ENCODE measurements at places on chromosomes 5 and 9.

DNA sequence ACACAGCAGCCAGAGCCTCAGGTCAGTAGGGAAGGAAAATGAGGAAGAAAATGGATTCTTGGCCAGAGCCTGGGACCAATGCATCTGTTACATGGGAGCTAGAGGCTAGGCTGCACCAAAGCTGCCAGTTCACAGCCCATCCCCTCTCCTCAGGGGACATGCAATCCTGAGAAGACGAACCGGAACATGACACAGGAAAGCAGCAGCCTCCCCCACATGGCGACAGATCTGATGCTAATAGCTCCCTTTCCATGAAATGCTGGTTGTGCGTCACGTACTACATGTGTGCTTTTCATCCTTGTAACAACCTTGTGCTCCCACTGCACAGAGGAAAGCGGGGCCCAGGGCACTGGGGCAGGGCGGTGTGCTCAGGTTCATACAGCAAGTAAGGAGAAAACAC, 67.5 kb downstream of the PRRT1B start:
- no peak for DNase-seq

DNA sequence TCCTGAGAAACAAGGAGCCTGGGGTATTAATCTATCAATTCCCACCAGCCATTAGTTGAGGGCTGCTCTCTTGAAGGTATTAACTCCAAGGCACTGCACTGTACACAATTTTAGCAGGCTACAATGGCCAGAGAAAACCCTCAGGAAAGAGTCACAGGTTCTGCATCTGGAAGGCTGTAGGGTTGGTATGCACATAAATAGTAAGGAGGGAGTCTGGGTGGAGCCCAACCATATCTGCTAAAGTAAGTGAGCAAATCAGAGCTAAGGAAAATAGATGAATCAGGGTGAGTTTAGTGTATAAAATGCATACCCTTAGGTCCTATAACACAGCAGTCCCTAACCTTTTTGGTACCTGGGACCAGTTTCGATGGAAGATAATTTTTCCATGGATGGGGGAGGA, 18.2 kb downstream of the TMEM215 start:
- DNase-seq: no peak

DNA sequence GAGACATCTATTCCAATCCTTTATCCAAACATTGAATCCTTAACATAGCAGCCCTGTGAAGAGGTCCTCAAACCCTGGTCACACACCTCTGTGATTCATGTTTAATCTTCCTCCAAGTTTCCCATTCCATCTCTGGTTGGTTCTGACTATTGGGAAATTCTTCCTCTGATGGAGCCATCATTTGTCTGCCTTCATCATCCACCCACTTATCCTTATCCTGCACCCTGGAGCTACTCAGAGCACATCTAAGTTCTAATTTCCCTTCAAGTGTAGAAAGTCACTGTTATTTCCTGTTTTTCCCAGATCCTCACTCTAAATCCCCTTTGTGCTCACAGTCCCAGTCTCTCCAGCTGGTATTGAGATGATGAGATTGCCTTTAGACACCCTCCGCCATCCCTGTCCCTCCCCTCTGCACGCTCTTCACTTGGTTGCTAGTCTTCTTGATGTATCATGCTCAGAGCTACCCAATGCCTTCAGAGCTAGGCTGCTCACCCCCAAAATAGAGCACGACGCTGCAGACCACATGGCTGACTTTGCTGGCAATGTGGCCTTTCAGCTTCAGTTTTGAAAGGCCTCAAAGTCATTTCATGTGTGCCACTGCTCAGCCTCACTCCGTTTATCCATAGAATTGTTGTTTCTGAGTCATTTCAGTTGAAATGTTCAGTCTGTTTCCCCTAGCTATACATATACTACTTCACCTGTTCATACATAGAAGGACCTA, 154.3 kb downstream of the PALM2AKAP2 start:
- no peak for DNase-seq

GRCh38 chr9:69363191-69363590, 38.2 kb downstream of the ENTREP1 start:
- DNase-seq: no peak

- DNase-seq: no peak
Observed at GRCh38 chr9:3980771-3981170, 319.1 kb downstream of the GLIS3 start.

- no peak for DNase-seq
Observed at GRCh38 chr5:178285399-178286225, 53.0 kb upstream of the PHYKPL start.

DNA sequence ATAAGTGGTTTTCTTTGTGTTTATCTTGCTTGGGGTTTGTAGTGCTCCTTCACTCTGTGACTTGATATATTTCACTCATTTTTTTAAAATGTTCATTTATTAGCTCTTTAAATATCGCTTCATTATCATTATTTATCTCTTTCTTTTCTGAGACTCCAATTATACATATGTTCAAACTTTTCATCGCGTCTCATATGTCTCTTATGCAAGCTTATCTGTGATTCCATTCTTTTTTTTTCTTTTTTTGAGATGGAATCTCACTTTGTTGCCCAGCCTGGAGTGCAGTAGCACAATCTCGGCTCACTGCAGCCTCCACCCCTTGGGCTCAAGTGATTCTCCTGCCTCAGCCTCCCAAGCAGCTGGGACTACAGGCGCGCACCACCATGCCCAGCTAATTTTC, 73.9 kb upstream of the GABRP start:
- DNase-seq: no peak

DNA sequence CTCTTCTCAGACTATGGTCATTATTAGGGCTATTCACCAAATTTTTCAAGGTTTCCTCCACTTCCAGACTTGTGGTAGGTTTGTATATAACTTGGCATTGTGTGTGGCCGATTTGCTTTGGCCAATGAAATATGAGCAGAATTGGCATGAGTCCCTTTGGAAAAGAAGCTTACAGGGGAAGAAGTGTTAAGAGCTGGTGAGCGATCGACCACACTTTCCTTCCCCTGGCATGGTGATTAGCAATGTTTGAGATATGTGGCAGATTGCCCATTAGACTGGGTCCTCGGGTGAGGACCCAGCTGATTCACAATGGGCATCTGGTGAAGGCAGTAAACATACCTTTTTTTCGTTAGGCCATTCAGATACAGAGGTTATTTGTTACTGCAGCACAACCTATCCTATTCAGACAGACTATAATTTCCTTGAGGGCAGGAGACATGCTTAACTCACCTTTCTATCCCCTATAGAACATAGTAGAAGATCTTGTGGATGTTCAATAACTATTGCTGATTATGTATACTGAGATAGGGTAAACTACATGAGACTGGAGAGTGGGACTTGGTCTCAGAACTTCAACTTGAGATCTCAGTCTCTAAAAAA, 62.8 kb upstream of the KLF9 start:
- DNase-seq: no peak

- DNase-seq: no peak
Observed at GRCh38 chr5:64836190-64836755, 67.5 kb downstream of the CWC27 start.

- no peak for DNase-seq
Observed at GRCh38 chr9:76553680-76554079, 94.7 kb downstream of the GCNT1 start.

DNA sequence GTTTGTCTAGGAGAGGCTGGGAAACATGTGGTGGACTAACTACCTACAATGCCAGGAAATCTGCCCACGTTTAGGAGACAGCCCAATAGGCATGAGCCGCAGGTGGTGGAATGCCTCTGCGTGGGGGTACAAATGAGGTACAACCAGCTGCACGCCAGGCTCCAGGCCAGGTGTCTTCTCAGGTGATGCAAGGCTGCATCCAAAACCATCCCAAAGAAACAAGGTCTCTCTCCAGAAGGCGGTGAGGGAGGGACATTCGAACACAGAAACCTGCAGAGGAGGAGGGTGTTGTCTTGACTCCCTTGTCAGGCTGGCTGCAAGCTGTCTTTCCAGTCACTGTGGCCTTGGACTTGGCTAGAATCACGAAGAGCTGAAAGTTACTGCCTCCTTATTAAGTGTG, 11.6 kb downstream of the ANKH start:
- DNase-seq: no peak

GRCh38 chr9:84597131-84597530, 72.4 kb upstream of the NTRK2 start:
- no peak for DNase-seq

DNA sequence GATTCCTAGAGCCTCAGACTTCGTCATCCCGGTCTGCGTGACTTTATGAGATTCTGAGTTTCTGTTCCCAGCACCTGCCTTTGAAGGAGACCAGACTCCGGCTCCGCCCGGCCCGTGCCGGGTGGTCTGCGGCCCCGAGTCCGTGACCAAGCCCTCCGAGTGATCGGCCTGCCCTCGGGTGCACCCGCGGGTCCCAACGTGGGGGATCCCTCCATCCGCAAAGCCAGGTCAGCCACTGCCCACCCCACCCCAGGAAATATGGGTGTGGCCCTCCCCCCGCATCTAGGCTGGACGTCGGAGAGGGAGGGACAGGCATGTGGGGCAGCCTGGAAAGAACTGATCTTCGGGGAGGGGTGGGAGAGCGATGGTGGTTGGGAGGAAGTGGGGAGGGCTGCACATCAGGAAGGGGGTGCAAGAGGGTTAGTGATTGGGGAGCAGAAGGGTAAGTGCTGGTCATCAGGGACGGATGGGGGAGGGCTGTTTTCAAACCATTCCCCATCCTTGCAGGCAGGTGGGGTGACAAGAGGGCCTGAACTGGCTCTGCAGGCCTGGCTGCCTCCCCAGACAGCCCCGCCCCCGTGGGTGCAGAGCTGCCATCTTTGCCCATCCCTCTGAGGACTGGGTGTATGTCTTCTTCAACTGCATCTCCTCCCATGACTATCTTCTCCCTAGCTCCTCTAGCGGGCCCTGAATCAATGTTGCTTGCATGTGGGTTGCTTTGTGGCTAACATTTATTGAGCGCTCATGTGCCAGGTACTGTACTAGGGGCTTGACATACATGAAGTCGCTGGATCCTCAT, 747 bp downstream of the LRSAM1 start:
- peak; percentile 36 for DNase-seq

DNA sequence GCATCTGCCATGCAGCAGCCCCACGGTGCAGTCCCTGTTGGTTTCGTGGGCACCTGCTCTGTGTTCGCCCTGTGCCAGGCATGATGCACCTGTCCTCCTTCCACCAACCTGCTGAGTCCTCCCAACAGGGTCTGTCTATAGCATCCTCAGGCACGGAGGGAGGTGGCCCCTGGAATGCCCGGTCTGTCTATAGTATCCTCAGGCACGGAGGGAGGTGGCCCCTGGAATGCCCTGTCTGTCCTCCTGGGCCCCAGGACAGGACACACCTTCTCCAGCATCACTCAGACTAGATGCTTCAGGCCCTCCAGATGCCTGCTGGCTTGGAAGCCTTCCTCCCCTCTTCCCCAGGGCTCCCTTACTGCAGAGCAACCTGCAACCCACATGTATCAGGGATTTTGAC, 9.9 kb upstream of the PHYHD1 start:
- DNase-seq: no peak

DNA sequence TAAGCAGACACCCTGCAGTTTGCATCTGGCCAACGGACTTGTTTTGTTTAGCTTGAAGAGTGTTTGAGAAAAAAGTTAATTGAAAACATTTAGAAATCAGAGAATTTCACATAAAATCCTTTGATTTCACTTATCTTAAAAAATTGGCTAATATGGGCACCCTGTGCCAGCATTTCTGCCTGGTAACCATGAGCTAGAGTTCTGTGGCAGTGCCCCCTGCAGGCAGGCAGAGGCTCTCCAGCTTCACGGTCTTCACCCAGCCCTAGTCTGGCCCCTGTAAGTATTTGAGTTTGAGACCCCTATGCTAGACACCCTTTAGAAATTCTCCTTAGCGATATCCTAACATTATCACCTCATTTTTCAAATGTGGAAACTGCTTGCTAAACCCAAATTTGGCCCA, 18.8 kb upstream of the FANCC start:
- DNase-seq: no peak

DNA sequence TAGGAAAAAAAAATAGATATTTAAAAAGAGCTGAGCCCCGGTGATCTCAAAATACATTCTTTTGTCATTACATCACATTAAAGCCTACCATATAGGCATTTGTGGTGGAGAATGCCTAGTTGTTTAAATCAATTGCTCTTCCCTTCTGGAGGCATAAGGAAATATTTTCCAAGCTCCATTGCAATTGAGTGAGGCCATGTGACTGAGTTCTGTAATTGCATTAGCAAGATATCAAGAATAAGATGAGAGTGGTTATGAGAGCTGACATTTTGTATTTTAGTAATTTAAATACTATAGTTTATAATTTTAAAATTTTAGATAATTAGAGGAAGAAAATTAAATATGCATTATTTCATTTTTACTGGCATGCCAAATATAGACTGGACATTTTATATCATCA, 1195.9 kb downstream of the DTWD2 start:
- DNase-seq: no peak

- no peak for DNase-seq
Observed at GRCh38 chr9:126591083-126591482, 22.6 kb upstream of the LMX1B start.

DNA sequence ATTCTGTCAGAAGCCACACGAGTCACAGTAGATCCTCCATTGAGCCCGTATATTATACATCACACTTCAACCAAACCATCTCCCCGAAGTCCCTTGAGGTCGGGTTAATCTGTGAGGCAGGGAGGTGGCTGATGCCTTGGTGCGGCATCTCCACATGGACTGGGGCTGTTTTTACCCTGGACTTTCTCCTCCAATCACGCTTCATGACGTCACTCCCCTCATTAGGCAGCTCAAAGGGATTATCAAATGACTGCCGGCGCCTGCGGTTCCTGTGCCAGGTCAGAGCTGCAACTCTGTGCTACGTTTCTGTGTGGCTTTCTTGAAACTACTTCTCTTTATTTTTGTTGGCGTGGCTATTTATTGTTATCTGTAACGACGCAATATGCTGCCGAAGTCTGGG, 53.7 kb downstream of the TMOD1 start:
- no peak for DNase-seq

GRCh38 chr5:95825495-95825894, 3.0 kb upstream of the GLRX start:
- no peak for DNase-seq

- no peak for DNase-seq
Observed at GRCh38 chr5:56259002-56259511, 25.9 kb upstream of the ANKRD55 start.

GRCh38 chr9:130713286-130713960, 19.8 kb downstream of the EXOSC2 start:
- no peak for DNase-seq

DNA sequence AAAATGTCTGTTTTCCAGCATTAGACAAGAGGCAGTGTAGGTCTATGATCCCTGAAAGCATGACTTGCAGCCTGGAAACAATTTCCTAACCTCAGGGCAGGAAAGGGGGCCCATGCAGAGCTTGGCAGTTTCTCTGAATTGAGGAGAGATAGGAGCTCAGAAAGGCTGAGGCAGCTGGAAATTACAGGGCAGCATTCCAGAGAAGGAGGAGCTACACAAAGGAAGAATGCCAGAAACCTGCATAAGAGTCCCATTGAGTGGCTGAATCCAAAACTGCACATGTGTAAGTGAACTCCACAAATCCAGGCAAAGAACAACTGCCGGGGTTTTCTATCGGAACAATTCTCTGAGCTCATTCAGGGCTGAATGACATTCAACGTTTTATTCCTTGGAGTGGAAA, 346.8 kb downstream of the PIK3R1 start:
- DNase-seq: peak; percentile 29

GRCh38 chr9:4137681-4138099, 162.2 kb downstream of the GLIS3 start:
- DNase-seq: no peak
